CD8-positive, alpha-beta T cell (primary cell): ENCODE measurements at places on chromosomes 13 and 19.

- no peak for DNase-seq
These were observed 1.0 kb downstream of the HIF3A start for GRCh38 chr19:46297700-46298478.

GRCh38 chr13:91264484-91264883 is 83.0 kb upstream of the MIR17HG start:
- DNase-seq: no peak

- DNase-seq: no peak
These were observed 171.3 kb downstream of the DACH1 start for GRCh38 chr13:71695662-71696061.

DNA sequence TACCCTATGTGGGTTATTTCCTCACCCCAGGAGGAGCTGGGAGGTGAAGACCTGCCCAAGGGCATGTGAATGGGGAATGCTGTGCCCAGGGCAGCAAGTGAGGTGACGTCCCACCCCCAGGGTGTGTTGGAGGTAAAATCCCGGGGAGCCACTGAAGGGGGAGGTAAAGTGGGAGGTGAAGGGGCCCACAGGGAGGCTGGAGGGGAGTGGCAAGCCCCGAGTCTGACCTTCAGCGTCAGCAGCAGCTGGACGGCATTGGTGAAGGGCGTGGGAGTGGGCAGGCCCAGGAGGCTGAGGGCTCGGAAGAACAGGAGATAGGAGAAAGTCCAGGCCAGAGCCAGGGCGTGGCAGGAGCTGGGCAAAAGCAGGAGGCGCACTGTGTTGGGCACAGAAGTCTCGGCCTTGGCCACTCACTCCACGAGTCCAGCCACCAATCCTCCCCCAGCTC is 2.4 kb downstream of the MBOAT7 start:
- DNase-seq: no peak

GRCh38 chr19:7515110-7515644 is 726 bp upstream of the ZNF358 start:
- no peak for DNase-seq
